ENCODE measurements at places on chromosomes 4 and X.
A peak's percentile ranks its signal among the peaks of the same experiment; 100 is the strongest.

- DNase-seq: peak; percentile 79
These were observed 2.9 kb upstream of the MSL3 start for GRCh38 chrX:11754958-11755645.

- DNase-seq: no peak
These were observed 204.3 kb downstream of the PCDH7 start for GRCh38 chr4:30924495-30924894.

GRCh38 chr4:59834943-59835342 lies 1365.2 kb upstream of the ADGRL3 start:
- DNase-seq: no peak

GRCh38 chr4:4574792-4575191 lies 32.9 kb upstream of the STX18 start:
- DNase-seq: no peak

- DNase-seq: no peak
These were observed 763 bp downstream of the USP38 start for GRCh38 chr4:143185253-143186107.

DNA sequence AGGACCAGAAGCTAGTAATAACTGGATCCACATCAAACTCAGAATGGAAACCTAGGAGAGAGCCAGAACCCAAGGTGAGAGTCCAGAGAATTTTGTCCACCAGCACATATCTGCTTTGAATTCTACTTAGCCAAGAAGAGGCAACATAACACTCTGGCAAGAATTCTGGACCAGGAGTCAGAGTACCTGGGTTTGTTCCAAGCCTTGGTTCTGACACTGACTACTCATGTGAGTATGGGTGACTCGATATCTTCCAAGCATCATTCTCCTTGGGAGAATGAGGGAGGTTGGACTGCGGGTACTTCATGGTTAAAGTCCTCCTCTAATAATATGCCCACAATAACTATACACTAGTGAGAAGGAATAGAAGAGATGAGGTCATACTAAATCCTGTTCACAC lies 144.0 kb upstream of the JADE1 start:
- no peak for DNase-seq

GRCh38 chr4:175325230-175325629 lies 407.1 kb downstream of the ADAM29 start:
- no peak for DNase-seq

DNA sequence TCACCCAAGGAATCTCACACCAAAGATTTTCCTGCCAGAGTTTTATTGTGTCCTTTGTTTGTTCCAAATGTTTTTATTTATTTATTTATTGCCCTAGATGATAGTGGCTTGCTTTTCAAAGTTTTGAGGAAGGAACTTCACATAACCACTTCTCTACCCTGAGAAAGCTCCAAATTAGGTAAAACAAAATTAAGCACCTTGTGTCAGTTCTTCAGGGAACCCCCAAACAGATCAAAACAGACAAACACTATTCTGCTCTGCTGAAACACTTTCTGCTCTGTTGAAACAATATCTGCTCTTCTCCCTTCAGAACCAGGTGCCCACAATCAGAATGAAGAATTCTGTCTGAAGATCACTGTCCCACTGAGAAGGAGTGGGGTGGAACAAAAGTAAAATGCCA lies 16.5 kb upstream of the CYBB start:
- DNase-seq: no peak

GRCh38 chr4:56686537-56687231 lies 5.6 kb upstream of the HOPX start:
- no peak for DNase-seq

GRCh38 chrX:119398974-119399771 lies at the start of gene SLC25A43:
Gene SLC25A43 (plus strand): TSS chrX:119399336. CDS start chrX:119399404, 68 bp downstream.
- DNase-seq: no peak
